ENCODE measurements at places on chromosomes 16 and 17.

DNA sequence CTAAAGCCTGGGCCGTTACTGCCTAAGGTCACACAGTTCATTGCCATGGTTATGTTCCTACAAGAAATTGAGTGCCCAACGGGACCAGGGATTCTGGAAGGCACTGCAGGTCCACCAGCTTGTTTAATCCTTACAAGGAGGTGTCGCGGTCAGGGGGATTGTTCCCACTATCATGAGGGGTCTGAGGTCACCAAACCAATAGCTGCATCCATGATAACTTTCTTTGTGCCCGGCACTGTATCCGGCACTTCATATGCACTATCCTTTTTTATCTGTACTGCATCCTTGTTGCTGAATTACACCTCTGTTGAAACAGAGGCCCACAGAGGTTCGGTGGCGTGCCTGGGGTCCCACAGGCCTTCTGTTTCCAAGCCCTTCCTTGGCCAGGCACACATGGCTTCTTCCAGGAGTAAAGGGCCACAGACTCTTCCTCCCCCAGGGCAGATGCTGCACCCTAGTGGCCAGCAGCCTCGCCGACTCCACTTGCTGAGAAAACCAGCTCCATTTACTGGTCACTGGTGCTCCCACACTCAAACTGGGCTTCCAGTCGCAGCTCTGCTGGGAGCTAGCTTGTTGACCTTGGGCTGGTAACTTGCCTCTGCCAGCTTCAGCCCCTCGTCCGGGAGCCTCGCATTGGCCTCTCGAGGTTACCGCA is 82.0 kb upstream of the PLCG2 start:
- DNase-seq, result no peak

DNA sequence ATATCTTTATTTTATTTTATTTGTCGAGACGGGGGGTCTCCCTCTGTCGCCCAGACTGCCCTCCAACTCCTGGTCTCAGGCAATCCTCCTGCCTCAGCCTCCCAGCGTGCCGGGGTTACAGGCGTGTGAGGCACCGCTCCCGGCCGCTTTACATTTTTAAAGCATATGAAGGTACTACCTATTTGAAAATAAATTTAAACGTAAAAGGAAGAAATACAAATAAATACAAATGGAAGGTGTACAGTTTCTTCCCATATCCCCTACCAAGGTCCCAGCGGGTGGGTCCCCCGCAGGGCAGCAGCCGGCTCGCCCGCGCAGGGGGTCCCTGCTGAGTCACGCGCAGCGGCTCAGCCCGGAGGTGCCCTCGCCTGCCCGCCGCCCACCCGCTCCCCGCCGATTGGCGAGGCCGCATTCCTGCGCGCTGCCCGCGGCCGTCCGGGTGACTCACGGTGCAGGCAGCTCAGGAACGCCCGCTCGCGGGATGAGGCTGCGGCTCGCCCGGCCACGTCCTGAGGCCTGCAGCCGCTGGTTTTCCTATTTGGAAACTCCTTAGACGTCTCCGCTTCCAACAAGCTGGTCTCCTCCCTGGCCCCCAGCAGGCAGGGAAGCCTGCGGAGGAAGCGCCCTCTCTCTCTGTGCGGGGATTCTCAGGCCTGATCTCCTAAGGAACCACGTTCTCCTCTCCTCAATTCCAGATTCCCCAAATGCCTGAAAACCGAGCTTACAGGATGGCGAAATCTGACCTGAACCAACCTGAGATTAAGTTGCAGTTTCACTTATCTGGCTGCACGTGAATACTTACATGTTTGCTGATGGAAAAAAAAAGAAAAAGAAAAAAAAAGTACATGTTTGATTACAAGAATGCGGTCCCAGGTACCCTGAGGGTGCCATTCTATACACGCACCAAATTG is 54.8 kb upstream of the MAP3K14 start:
- DNase-seq, result peak; percentile 58

GRCh38 chr16:80804526-80805383 is at the start of gene CDYL2:
Gene CDYL2, minus strand, starts transcription at chr16:80804598. Its CDS starts 425 bp downstream, at chr16:80804173.
- peak; percentile 1 for DNase-seq

- no peak for DNase-seq
Measured at GRCh38 chr17:50154604-50155003, 4.1 kb upstream of the PPP1R9B start.

GRCh38 chr16:86823125-86823524 is 244.8 kb downstream of the FOXL1 start:
- DNase-seq, result no peak

- DNase-seq, result no peak
Measured at GRCh38 chr16:86395477-86395876, 114.8 kb upstream of the FOXF1 start.

DNA sequence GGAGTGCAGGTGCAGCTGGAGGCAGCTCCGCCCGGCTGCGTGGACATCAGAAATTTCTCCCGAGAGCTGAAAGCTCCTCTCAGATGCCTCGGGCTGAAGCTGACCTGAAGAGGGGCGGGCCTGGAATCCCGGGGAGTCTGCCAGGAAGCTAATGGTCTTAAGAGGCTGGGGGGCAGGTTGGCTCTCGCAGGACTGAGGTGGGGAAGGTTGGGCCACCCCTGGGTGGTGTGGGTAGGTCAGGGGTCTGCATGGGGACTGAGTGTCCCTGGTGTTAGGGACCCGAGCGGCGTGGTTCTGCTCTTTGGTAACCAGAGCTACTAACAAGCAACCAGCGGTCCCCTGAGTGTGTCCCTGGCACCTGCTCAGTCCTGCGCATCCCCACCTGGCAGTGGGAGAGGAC is 3.5 kb downstream of the CHMP6 start:
- DNase-seq, result no peak

DNA sequence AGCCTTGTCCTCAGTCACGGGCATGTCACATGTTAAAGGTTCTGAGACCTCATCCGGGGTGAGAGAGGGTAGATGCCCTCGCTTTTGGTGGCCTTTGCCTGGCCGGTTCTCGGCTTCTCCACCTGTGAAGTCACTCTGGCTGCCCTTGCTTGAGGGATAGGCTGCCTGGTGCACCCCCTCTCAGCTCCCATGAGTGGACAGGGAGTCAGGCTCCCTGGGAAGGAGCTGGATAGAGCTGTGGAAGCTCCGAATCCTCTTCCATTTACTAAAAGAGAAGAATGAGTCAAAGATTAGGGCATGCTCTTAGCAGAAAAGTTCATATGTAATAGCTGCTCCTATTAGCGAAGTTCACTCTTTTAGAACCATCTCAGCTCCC is 142.0 kb downstream of the IRX3 start:
- DNase-seq, result no peak

DNA sequence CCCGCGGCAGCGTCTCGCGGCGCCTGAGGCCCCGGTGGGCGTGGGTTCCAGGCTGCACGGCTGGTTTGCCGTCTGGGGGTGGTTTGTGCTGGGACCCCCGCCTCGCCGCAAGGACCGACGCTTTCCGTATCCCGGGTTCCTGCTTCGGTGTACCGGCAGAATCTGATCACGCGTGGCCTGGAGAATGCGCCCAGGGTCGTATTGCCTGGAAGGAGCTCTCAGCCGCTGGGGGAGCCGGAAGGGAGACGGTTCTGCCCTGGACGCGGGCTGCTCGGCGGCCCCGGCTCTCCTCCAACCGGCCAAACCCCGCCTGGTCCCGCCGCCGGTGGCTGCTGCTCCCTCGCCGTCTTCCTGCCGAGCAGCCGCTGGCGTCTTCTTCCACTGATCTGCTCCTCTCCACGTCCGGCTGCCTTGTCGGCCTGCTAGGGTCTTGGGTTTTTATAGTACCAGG is 39.8 kb downstream of the ZNF778 start:
- no peak for DNase-seq

DNA sequence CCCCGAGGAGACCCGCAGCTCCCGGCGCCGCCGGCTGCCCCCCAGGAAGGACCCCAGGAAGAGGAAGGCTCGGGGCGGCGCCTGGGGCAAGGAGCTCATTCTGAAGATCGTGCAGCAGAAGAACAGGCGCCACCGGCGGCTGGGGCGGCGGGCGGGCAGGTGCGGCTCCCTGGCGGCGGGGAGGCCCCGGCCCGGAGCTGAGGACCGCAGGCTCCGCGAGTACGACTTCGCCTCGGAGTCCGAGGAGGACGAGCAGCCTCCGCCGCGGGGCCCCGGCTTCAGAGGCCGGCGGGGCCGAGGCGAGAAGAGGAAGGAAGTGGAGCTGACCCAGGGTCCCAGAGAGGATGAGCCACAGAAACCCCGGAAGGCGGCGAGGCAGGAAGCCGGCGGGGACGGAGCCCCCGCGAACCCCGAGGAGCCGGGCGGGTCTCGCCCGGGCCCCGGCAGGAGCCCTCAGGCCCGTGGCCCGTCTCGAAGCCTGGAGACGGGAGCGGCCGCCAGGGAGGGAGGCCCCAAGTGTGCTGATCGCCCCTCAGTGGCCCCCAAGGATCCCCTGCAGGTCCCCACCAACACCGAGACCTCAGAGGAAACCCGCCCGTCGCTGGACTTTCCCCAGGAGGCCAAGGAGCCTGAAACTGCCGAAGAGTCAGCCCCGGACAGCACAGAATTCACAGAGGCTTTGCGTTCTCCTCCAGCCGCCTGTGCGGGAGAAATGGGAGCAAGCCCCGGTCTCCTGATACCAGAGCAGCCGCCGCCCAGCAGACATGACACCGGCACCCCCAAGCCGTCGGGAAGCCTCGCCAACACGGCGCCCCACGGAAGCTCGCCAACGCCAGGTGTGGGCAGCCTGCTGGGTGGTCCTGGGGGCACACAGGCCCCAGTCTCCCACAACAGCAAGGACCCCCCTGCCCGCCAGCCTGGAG is 22.3 kb upstream of the ZFPM1 start:
- no peak for DNase-seq

GRCh38 chr17:69350911-69351310 is 24.0 kb upstream of the ABCA5 start:
- DNase-seq, result no peak

Data from hindlimb muscle (tissue), 1 donor.